A673 (cell line): ENCODE measurements at places on chromosomes 12 and 14.

DNA sequence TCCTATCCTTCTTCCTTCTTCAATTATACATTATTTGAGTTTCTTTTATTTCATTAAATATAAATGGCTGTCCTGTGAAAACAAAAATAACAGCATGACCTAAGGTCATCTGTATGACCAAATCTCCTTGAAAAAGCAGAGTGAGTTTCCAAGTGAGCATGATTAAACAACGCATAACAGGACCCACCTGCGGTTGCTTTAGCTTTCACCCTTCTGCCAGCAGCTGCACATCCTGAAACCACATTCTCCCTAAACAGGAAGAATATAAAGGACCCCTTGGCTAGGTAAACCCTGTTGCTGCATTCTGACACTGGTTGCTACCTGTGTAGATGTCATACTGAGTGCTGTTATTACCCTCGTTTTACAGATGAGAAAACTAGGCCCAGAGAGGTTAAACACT, 42.8 kb upstream of the CPM start:
- no peak for DNase-seq

DNA sequence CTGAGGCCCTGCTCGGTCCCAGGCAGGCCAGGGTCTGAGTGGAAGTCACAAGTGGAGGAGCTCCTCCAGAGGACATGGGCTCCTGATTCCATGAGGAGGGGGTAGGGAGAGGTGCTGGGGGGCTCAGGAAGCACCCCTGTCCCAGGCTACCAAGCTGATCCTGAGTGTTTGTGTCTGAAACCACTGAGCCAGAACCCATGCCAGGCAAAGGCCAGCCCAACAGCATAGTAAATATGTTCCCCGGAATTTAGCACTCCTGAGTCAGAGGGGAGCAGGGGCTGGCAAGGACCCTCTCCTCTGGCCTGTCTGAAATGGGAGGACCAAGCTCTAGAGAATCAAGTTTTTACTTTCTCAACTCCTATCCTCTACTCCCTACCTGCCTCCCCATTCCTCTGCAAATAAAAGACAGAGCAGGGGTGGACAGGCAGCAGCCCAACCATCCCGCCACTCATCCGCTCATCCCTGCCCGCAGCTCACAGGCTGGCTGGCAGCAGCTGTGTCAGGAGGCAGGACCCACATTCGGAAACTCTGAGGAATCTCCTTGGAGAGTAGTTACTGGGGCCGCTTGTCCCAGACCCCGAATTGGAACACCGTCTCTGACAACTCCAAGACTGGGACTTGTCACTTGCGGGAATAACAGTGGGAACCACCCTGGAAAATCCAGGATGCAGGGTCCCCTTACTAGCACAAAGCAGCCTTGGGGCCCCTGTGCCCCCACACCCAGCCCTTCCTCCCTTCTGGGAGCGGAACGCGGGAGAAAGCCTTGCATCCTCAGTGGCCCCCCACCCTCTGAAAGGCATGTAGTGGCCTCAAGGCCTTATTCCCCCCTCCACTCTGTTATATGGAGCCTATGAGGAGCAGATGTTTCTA, 102.5 kb downstream of the ZFP36L1 start:
- no peak for DNase-seq

DNA sequence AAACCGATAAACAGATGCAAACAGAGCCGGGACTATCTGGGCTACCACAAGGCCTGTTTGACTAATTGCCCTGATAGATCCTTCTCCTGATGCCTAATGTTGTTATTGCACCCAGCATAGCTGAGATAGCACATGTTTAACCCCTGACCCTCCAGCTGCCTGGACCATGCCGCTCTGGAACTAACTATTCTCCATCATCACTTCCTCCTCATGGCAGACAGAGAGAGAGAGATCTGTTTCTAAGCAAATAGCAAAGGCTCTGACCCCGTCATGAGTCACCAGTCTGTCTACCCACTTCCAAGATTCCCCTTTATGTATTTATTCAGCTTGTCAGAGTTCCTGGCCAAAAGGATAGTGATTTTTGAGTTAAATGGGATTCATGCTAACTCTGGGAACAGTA, 58.2 kb upstream of the FLRT2 start:
- peak; percentile 21 for DNase-seq

DNA sequence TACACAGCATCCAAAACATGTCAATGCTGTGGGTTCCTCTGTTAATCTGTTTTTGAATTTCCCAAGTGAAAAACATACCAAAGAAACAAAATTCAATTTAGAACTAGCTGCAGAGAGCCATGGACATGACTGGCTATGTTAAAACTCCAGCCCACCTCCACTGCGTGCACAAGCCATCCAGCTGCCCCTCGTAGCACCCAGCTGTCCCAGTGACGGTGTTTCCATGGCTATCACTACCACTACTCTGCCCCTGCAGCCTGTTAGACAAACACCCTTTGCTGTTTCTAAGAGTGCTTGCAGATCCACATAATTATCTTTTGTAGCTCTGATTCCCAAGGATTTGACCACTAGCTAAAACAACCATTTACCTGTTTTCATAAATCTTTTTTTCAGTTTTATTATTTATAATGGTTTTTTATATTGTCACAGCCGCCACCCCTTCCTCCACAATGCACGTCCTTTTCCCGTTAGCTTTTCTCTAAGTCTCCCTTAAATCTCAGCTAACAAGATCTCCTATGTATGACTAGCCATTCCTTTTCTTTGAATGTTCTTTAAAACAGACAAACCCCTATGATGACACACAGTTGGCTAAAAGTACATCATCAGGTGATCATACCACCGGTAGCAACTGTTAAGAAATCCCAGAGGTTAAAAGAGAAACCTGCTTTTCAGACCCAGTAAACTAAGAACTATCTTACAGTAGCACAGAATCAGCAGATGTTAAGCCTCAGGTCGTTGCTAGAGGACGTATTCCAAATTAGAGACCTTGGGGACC, 37.8 kb upstream of the NAA30 start:
- no peak for DNase-seq

DNA sequence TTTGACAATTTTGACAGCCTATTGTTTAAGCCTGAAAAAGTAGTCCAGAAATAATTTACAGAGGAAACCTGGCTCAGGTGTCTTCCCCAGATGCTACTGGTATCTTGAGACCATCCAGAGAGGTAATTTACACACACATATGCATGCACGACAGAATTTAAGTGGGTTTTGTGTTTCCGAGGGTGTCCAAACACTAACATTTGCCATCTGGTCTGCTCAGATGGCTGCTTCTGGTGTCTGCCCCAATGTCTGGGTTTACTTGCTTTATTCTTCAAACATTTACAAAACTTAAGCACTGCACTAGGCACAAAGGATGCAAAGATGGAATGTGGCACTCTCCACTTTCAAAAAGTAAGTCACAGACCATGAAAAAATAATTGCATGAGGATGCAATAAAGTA, 226.6 kb upstream of the EGLN3 start:
- DNase-seq = no peak

GRCh38 chr12:16002880-16003279, 91.7 kb downstream of the DERA start:
- no peak for DNase-seq

DNA sequence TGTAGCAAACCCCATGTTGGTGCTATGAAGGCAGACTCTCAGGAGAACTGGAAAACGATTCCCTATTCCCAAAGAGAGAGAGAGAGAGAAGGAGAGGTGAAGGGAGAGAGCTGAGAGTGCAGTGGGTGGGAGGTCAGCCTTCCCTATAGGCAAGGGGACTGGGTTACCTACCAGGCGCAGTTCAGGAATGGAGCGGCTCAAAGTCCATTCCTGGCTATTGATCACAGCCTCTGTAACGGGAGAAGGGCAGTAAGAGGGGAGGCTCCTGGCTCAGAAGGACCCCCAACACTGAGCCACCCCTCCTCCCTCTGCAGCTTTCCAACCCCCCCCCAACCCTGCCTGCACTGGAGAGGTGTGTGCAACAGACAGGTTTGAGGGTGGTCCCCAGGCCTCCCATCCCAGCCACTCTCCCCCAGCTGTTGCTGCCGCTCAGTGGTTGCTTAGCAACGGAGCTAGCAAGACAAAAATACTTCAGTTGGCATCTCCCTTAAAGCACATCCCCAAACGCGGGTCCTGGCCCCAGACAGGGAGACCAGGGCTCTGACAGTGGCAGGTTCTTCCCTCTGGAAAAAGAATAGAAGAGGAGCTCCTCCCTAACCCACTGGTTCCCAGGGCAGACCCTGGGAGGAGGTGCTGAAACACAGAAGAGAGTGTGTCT, 3.2 kb downstream of the AGAP2 start:
- DNase-seq = no peak

DNA sequence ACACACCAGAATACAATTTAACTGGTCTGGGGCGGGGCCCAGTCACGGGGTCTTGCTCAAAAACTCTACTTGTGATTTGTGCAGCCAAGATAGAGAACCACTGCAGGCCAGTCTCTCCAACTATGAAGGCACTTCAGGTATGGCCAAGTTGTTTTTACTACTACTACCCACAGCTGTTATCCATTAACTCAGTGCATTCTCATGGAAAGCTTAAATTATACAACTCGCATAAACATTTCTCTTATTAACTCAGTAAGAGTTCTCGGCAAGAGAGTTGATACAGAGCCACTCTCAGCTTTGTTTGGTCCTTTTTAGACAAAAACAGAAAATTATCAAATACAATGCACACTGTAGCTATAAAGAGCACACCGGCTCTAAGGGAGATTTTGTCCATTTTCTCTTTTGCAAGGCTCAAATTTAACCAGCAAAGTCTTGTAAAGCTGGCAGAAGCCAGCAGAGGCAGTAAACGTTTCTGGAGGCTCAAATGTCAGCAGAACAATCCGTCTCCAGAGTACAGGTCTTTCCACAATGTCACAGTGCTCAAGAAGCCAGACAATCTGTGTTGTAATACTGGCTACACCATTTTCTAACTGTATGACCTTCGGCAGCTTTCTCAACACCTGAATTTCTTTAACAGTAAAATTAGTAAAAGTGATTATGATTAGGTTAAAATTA, 85.9 kb downstream of the PTGER2 start:
- DNase-seq = peak; percentile 14
